ENCODE measurements at places on chromosomes 6 and 20. TPM values are rescaled to one million over a fixed set of nuclear protein-coding genes. Genes with fewer than 3 reads are reported as not detected.

SYTL3 gene
- 33.6 TPM for total RNA-seq

GLP1R gene
- total RNA-seq, result 0.08 TPM

DNA sequence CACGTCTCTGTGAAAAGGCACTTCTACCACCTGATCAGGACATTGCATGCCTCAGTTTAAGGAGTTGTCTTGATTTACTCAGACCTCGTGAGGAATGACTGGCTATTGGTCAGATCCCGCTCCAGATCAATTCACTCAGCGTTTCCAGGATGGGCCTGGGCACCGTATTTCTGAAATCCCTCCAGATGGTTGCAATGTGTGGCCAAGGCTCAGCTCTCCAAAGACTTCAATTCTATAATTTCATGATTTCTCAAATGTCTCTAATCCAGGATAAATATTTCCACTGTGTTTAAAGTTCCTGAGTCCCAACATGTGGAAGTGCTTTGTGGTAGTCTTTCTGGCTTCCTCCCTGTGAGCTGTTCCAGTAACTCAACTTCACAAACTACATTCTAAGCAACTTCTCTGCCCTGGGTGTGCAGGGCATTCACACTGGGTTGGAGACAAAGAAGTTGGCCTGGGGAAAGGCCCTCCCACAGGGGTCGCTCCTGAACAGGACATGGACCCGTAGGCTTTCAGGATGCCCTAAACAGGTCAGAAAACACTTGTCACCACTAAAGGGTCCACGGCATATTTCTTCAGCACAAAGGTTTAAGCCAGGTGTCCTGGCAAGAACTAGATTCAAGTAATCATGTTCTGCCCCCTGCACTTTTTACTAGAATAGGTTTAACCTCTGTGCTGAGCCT, 212.1 kb downstream of the WDR27 start:
- DNase-seq, result no peak

DNA sequence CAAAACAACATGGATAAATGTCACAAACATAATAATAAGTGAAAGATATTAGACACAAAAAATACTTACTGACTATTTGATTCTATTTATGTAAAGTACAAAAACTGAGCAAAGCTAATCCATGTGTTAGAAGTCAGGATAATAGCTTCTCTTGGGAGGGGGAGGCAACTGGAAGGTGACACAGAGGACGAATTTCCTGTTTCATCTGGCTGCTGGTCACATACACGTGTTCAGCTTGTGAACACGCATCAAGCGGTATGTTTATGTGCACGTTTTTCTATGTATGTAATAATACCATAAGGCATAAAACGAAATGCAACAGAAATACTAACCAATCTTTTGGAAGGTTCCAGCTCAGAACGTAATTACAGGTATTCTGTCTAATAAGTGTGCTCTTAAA, 54.3 kb downstream of the MKKS start:
- no peak for DNase-seq

DNA sequence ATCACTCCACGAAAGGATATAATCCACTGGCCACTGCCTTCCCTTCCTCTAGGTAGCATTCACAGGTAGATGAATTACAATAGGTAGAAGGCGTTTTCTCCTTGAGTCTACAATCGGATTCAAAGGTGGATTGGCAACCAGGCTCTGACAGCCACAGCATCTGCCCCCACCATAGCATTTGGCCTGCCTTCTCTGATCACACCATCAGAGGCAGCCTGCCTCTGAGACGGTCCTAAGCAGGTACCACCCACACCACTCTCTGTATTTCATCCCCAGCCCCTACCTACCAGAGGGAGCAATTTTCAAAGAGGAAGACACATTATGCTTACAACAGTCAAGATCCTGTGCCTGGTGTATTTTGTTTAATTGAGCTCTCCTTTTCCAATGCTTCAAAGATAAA, 210.5 kb upstream of the SPTLC3 start:
- no peak for DNase-seq

- no peak for DNase-seq
Measured at GRCh38 chr6:55377150-55377549, 49.9 kb downstream of the GFRAL start.

GRCh38 chr6:7324520-7324919, 11.5 kb upstream of the SSR1 start:
- DNase-seq, result no peak

DNA sequence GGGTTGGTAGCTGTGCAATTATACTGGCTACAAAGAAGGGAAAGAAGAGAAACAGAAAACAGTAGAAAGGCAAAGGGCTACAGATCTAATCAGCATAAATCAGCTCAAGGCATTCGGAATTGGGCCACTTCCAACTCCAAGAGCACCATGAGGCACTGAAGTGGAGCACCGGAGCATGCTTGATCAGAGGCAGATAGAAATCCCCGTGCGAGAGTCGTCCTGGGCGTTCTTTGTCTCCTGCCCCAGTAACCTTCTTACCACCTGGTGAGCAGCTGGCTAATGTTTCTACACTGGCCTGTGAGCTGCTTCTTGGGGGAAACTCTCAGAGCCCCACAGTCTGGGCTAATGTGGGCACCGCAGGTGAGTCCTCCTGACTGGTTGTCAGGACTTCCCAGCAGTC, 16.7 kb downstream of the NEDD9 start:
- no peak for DNase-seq

LY6G6D gene
- not detected for total RNA-seq

DNA sequence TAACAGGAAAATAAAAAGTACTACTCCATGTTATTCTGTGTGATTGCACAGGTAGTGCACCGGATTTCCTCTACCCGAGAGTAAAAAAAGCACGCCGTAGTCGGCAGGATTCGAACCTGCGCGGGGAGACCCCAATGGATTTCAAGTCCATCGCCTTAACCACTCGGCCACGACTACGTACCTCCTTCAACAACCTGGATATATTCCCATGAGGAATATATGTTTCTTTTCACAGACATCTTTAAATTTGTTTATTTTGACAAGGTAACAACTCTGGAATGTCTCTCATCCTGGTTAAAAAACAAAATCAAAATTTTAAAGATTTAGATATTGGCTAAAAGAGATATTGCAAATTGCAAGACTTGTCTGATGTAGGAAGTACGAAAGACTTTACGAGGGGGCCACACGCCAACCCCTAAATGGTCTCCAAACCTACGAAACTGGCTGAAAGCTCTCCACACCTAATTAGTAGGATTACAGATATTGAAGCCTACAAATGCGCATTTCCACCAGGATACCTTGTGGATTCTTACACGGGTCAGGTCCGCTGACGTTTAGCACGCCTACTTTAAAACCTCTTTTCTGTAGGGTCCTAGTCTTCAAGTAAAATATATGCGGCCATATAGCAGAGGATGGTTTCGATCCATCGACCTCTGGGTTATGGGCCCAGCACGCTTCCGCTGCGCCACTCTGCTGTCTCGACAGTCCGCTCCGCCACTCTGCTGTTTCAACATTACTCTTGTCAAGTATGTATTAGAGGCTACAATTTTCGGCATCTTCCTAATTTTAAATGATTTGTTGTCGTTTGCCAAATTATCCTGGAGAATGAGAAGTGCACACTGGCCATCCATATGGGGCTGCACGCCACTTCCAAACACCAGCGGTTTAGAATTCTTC, 52.2 kb upstream of the BTN3A2 start:
- DNase-seq, result peak; percentile 86

GRCh38 chr6:169880516-169880915, 129.1 kb downstream of the ERMARD start:
- no peak for DNase-seq

POLH gene
- 18.8 TPM for total RNA-seq

- DNase-seq, result no peak
Measured at GRCh38 chr20:47396762-47397476, 40.4 kb upstream of the ZMYND8 start.

GRCh38 chr20:63174309-63175037, 41.5 kb downstream of the YTHDF1 start:
- no peak for DNase-seq

- peak; percentile 47 for DNase-seq
Measured at GRCh38 chr6:111985202-111985731, 68.6 kb upstream of the CCN6 start.

DNA sequence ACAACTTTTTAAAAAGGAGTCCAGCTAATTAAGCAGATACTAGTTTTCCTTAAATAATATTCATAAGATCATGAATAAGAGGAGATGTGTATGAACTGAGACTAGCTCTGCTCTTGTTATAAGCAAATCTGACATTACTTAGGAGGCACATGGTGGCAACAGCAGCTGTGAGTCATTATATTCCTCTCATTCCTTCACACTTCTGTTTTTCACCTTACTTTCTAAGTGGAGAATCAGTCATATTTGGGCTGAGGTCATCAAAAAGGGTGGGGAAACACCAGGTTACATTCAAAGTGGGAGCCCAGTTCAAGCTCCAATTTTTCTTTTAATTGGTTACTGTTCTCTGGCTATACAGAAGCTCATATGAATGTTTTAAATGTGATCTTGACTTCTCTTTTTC, 6.0 kb upstream of the RIPPLY2 start:
- no peak for DNase-seq

- DNase-seq, result no peak
Measured at GRCh38 chr6:57158658-57159057, 13.5 kb upstream of the BAG2 start.

GRCh38 chr6:54248319-54248718, 59.9 kb upstream of the TINAG start:
- no peak for DNase-seq

SLC2A10 gene
- not detected for total RNA-seq

DNA sequence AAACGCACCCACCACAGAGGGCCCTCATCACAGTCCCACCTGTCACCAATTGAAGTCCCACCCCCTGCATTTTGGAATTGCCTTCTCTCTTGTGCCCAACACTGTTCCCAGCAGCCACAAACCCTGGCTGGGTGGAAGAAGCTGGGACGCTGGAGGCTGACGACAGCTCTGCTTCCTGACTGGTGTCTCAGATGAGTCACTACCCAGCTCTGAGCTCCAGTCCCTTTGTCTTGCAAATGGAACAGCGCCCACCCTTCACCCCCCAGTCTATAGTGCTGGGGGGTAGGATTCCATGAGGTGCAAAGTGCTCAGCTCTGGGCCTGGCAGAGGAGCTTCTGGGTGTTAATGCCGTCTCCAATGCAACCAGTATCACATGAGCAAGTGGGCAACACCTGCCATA, 85.3 kb downstream of the DLGAP4 start:
- DNase-seq, result no peak

GRCh38 chr6:32742374-32742773, 1.2 kb downstream of the HLA-DQA2 start:
- DNase-seq, result no peak

- DNase-seq, result no peak
Measured at GRCh38 chr6:149995235-149995750, 30.0 kb downstream of the RAET1L start.

GRCh38 chr6:12118607-12119006, 106.5 kb downstream of the HIVEP1 start:
- no peak for DNase-seq

LHFPL5 gene
- total RNA-seq, result not detected

DNA sequence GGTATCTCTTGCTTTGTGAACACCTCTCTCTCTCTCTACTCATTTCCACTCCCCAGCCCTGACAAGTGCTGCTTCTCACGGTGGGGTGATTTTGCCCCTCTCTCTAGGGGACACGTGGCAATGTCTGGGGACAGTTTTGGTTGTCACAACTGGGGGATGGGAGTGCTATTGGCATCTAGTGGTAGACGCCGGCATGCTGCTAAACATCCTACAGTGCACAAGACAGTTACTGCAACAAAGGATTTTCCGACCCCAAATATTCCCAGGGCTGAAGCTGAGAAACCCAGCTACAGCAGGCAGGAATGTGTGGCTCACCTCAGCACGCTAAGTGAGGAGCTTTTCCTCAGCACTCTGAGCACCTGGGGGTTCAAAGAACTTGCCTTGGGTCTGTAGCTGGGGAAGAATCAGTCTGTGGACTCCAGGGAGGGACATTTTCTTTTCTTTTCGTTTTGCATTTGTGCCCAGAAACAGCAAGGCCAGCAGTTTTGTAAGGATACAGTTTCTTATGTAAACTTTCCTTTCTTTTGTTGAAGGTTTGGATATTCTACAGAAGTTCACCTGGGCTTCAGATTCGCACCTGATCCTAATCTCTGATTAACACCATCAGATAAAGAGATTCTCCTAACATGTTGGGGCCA, 246.9 kb upstream of the ZFP64 start:
- DNase-seq, result no peak

- no peak for DNase-seq
Measured at GRCh38 chr20:21182832-21183563, 57.1 kb downstream of the KIZ start.

SCGN gene
- not detected for total RNA-seq

DNA sequence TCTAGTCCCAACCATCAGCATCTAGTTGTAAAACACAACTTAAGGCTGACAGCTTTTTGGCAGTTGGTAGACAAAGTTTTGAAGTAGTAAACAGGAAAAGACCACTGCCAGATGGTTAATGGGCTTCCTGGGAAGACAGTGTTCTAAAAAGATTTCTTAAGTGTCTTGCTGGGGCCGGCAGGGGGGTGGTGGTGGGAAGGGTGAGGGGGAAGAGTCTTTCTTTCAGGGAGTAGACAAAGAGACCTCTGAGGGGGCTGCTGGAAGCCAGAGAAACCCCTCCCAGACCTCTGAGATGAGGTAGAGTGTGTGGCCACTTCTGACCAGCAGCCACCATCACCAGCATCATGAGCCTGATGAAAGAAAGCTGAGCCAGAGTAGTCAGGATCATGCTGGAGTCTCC, 784.9 kb downstream of the TENT5A start:
- DNase-seq, result no peak

DNA sequence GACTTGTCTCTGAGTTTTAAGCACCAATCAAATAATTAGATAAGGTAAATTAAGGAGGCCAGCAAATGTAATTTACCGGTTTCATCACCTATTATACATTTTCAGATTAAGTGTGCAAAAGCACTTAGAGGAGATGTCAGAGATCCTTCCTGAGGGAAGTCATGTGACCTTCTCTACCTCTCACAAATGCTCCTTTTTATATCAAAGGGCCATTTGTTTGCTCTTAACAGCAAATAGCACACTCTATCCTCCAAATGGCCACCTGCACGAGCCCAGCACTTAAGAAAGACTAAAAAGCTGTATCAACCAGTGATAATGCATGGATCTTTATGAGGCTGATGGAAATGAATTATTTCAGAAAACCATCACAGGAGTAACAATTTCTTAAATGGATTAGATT, 149.4 kb downstream of the ELOVL4 start:
- DNase-seq, result no peak

HLA-DQB1 gene
- total RNA-seq, result 6.2 TPM

- no peak for DNase-seq
Measured at GRCh38 chr6:131368198-131368911, 204.7 kb upstream of the ARG1 start.

GRCh38 chr6:84770521-84770920, 6.1 kb upstream of the TBX18 start:
- no peak for DNase-seq

All from activated T-cell treated with anti-CD3 and anti-CD28 coated beads, Interleukin-2, amount 50 U/mL, for 4 hours (primary cell).